ENCODE measurements at places on chromosomes 4 and X.

DNA sequence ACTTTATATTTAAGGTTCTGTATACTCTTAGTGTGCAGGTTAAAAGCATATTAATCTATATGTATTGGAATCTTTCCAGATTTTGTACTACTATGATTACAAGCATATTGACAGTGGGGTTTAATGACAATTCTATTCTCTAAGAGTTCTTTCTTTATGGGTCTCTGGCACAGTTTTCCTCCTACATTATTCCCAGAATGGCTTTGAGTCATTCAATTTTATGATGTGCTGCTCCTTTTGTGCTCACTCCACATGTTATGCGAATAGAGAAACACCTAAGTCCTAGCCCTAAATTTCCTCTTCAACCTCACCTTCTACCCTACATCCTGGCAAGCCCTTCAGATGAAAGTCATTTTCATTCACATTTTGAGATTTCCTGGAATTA lies 209.9 kb upstream of the DIAPH2 start:
- no peak for DNase-seq

GRCh38 chr4:23877758-23878229 lies 12.1 kb downstream of the PPARGC1A start:
- DNase-seq, result no peak

DNA sequence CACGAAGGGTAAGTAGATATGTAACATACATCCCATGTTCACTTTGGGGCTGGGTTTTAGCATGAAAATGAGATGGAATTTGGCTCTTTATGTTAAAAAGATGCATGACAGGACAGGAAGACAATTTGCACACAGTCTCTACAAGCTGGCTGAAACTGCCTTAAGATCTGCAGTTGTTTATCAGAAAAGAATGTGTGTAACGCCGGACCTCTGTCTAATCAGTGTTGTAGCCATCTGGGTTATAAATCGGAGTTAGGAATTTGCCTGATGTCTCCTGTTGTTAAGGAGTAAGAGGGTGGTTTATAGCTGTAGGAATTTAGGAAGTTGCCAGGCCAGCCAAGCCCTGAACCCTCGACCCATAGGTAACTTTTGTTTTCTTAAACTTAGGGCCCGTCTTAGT lies 562.9 kb upstream of the FAT1 start:
- DNase-seq, result no peak

- no peak for DNase-seq
These were observed 207.3 kb downstream of the GABRB1 start for GRCh38 chr4:47238667-47239066.

DNA sequence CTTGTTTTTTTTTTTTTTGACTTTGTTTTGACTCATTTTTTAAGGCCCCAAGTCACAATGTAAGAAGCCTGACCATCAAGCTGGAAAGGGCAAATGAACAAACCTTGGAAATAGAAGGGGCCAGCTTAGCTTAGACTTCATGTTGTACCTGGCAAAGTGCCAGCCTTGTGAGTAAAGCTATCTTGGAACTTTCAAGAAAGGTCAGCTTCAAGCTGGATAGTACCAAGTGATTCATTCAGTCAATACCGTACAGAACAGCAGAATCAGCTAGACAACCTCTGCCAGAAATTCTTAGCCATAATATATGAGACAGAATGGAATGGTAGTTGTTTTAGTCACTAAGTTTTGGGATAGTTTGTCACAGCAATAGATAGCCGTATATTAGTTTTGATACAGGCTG lies 1492.2 kb upstream of the TENM3 start:
- no peak for DNase-seq

DNA sequence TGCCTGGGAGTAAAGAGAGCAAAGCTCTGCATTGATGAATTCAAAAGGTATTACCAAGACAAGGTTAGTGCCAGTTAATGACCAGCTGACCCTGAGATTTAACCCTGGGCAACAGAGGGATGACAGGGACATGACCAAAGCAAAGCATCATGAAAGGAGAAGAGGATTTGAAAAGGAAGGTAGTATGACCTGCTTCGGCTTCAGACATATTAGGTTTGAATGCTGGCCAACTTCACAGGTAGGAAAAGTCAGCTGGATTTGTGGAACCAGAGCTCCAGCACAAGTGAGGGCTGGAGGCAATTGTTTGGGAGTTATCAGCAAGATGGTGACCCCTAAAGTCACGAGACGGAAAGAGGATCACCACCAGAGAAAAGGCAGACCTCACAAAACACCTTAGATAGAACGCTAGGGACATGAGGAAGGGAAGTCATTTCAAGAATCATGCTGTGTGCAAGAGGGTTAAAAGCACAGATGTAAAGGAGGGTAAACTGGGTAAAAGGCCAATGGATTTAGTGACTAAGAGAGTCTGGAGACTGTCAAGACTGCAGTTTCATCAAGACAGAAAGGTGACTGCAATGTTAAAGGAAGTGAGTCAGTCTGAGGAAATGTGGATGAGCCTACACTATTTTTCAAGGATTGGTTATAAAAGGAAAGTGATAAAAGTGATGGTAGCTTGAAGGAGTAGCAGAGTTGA lies 45.6 kb downstream of the SH3RF1 start:
- no peak for DNase-seq

DNA sequence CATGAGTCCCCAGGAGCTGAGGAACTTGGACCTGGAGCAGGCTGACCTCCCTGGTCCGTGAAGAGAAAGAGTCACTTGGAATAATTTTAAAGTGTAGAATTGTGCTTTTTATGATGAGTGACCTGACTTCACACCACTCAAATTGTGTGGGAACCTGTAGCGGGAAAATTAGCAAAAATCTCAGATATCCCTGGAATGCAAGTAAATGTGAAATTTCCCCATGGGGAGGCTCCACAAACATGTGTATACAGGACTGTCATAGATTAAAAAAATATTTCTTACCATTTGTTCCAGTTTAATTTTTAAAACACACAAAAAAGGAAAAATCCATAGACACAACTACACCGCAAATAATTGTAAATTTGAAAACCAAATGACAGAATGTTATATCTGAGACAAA lies 1079.6 kb upstream of the PABPC4L start:
- no peak for DNase-seq

DNA sequence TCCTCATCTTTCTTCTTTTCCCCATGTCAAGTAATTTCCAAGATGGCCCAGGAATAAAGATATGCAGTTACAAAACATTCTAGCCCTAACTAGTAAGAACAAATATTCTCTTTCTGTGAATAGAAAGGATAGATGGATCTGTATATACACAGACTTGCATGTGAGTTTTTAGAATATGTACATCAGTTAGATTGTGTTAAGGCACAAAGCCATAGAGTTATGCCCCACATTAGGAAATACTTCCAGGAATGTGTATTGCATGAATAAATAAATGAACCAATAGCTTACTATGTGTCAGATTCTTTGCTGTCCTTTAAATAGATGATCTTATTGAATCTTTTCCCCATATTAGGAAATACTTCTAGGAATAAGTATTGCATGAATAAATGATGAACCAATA lies 46.0 kb upstream of the TMPRSS11E start:
- DNase-seq, result no peak

DNA sequence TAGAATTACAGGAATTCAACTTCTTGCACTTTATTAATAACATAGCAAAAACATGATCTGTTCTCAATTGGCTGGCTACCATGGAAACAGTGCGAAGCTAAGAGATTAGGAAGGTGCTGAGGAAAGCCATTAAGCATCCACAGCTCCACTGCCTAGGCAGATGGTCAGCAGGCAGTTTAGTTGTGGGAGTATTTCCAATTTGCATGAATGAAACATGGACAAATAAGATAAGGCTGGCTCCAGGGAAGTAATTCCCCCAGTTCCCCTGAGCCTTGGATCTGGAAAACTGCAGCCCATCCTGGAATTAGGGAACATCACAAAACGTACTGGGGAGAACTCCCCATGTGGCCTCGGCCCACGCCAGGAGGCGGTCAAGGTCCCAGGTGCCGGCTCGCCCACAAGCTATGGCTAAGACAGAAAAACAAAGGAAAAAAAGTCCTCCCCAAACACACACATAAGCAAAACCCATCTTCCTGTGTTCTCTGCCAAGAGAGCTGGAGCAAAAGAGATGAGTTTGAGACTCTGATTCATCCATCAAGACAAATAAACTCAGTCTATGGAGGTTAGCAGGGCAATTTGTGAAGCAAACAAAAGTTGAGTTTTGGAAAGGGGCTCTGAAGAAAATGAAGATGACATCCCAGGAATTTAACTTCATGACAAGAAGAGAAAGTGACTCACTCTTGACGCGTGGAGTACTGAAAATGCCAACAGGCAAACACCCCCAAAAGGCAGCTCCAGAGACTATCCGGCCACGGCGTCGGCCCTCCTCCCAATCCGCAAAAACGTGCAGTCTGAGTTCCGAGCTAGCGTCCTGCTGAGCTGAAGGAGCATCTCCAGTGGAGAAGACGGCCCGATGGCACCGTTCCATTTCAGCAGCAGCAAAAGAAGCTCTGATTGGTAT lies 45.1 kb downstream of the IGFBP7 start:
- no peak for DNase-seq

DNA sequence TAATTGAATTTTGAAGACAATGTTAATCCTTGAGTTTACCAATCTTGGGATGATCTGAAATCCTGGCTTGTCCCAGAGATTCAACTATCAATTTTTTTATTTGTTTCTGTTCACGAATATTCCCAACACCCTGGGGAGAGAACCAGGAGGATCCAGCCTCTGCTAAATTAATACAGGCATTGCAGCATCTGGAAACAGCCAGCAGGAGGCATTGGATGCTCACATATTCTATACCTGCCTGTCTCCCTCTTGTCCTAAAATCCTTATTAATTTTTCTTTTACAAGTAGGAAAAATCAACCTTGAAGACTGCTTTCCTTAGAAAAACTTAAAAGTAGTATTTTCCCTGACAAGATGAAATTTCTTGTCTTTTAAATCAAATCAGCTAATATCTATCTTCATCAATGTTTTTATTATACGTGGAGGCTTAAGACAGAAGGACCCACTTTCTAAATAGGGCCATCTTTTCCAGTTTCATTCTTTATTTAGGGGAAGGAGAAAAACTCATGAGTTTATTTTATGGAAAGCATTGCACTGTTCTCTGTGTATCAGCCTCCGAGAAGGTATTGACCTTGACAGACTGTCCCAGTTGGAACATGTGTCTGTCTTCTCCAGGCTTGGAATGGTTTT lies 102.4 kb downstream of the CLNK start:
- DNase-seq, result no peak

- DNase-seq, result no peak
These were observed 153.1 kb downstream of the NPNT start for GRCh38 chr4:106048250-106048971.

GRCh38 chrX:97030463-97030862 lies 146.8 kb downstream of the RPA4 start:
- DNase-seq, result no peak

DNA sequence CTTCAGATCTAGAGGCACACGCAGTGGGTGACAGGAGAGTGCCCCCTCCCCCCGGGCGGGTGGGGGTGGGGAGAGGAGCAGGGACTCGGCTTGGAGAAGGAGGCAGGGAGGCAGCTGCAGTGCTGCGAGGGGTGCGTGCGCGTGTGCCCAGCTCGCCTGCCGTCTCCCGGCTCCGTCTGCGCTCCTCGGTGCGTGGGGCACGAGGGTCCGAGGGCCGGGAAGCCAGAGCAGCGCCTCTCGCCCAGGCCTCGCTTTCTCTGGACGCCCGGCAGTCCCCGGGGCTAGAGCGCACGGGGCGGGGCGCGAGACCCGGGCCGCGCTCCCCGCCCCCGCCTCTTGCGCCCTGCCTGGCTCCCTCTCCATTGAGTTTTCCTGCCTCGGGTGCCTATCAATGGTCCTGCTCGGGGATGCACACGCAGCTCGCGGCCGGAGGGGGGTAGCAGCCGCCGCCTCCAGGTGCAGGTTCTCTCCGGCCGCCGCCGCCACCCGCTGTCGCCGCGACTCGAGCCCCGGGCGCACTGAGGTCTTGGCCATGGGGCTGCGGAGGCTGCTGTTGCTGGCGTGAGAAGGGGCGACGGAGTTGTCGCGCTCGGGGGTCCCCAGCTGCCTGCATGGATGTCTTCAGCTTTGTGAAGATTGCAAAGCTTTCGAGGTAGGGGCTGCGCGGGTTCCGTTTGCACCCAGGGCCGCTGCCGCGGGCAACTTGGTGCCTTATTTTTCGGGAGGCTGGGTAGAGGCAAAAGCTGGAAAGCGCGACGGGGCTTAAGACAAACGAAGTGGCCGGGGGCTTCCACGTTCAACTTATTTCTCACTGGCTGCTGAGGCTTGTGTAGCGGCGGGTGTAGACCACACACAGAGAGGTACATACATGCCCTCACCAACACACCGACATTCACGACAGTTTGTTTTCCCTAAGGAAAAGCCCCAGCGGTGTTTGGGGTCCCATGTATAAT lies at the start of gene FRMPD4:
TSS of gene FRMPD4 (plus strand) at position 113 of the 953 bp plus-strand sequence. CDS start at position 612, 499 bp downstream.
- no peak for DNase-seq

DNA sequence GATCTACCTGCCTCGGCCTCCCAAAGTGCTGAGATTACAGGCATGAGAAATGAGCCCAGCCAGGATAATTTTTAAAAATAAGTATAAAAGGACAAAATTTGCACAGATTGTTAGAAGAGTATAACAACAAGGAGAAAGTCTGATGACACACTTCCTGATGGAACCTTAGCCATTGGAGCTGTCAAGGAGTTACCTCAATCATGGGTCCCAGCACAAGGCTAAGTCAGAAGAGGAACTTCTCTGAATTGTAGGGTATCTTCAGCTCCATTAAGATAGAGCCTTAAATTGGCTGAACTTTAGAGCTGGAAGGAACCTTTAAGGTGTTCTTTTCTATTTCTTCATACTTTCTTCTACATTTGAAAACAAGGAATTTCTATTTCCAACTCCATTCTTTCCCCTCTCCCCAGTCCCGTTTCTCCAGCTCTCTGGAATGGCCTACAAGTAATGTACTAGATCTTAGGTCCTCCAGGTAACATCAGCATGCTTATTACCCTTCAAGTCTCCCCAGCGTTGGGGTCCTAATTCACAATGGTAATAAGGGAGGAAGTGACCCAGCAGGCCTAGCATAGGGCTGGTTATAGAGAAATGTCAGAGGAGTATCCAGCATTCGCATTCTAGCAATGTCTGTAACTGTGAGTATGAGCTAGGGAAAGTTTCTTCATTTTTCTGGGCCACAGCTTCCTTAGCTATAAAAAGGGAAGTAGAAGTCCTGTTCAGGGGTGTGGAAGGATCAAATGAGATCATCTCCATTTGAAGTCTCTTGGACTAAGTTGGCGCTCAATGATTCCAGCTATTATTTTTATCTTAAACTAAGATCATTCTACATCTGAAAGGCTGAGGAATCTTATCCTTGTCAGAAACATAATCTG lies 18.5 kb upstream of the RBPJ start:
- no peak for DNase-seq

- no peak for DNase-seq
These were observed 134.7 kb downstream of the SH3BGRL start for GRCh38 chrX:81336455-81337152.

GRCh38 chrX:46904626-46905025 lies 7.6 kb upstream of the JADE3 start:
- DNase-seq, result no peak
